ENCODE measurements at places on chromosomes 4 and X. TPM values are rescaled to one million over a fixed set of nuclear protein-coding genes. Genes with fewer than 3 reads are reported as not detected.

The SYTL4 gene
- total RNA-seq = 25.7 TPM

The VCX3B gene
- total RNA-seq = 29.7 TPM

The SORBS2 gene
- total RNA-seq = 242 TPM

DNA sequence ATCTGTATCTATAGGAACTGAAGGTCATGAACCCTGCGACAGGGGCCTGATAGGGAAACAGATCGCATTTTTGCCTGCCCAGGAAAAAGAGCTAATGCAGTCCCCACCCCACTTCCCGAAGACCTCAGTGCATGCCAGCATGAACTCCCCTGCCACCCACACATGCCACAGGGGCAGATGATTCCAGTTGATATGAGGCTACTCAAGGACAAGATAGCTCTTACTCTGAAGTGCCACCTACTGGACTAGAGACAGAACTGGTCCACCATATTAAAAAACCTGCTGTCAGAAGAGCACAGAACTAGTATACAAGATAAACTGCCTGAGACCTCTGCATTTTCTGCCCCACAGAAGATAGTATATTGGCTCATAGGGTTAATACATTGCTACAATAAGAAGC, 68.0 kb downstream of the YIPF7 start:
- no peaks in the 10 kb centered on the region for H3K36me3 ChIP-seq
- H3K4me1 ChIP-seq = no peaks in the 10 kb centered on the region
- DNase-seq = no peak
- H3K4me3 ChIP-seq = no peak overlapping the region
- no peak overlapping the region for H3K27ac ChIP-seq

DNA sequence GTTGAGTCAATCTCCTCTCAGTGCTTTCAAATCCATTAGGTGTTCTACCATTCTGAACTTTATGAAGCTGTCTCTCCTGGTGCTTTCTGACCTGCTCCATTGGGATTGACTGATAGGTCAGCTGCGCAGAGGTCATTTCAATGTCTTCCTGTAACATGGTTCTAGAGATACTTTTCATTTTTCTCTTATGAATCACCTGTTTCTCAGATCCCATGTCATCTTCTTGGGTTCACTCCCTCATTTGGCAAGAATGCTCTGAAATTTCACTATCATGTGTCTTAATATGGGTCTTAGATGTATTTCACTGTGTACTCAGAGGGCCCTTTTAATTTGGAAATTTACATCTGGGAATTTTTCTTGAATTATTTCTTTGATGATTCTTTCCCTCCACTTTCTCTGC, 13.8 kb upstream of the PGM2 start:
- no peaks in the 10 kb centered on the region for H3K4me1 ChIP-seq
- H3K27me3 ChIP-seq = no peaks in the 10 kb centered on the region

The FABP2 gene
- not detected for total RNA-seq

- no peaks in the 10 kb centered on the region for H3K4me1 ChIP-seq
- H3K36me3 ChIP-seq = no peaks in the 10 kb centered on the region
- H3K27me3 ChIP-seq = no peaks in the 10 kb centered on the region
- no peak for DNase-seq
These were observed 14.1 kb upstream of the TCEANC start for GRCh38 chrX:13638826-13639225.

The PPP1R3F gene
- total RNA-seq = 24.9 TPM

The CPLX1 gene
- total RNA-seq = 2.5 TPM

The ARHGAP6 gene
- 72.6 TPM for total RNA-seq

DNA sequence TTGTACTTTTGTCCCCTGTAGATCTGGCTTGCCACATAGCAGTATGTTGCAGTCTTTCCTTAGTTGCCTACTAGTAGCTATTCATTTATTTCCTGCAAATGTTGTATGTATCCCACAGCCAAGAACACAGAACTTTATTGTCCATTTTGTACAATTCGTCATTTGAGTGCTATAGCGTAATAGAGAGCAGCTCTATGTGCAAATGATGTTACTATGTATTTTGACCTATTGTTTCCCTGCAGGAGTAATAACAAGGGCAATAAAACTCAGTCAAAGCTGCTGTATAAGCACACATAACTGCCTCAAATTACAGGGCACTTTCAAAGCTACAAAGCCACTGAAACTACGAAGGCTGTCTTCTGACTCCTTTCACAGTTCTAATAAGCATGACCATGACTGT, 48.1 kb downstream of the NRK start:
- no peaks in the 10 kb centered on the region for H3K4me1 ChIP-seq
- no peak overlapping the region for H3K4me3 ChIP-seq
- H3K36me3 ChIP-seq = no peaks in the 10 kb centered on the region

The TMEM255A gene
- 0.18 TPM for total RNA-seq

The GALNT7 gene
- 45.5 TPM for total RNA-seq

DNA sequence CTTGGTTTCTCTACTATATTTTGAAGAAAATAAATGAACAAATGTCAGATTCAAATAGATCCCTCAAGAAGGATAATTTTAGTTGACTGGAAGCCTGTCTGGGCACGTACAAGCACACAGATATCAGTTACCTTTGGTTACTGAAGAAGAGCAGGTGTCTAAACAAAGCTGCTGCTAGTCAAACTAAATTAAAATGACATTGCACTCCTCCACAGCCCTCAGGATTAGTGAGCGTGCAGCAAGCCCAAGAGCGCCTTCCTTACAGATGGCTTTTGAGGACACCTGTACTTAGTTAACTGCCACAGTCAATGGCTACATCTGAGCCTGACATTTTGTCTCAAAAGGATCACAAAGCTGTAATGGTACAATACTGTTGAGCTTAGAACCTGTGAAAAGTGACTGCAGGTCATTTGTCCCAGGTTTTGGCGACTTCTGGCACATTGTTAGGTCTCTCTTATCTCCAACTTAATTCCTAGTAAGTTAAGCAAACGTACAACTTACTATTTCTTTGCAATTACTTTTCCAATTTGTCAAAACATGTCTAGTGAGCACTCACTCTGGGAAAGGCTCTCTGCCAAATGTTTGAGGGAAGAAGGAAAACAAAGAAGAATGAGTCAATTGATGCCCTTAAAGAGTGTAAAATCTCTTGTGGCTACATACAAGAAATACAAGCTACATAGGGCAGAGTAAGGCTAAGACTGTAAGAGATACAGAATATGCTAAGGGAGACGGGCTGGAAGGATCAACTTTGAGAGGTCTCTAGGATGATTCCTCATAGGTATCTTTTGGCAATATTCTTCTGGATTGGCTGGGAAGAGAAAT, 25.6 kb upstream of the DAPP1 start:
- no peaks in the 10 kb centered on the region for H3K27me3 ChIP-seq
- no peaks in the 10 kb centered on the region for H3K36me3 ChIP-seq
- no peaks in the 10 kb centered on the region for H3K4me1 ChIP-seq

- H3K27ac ChIP-seq = no peak overlapping the region
- DNase-seq = no peak
- H3K36me3 ChIP-seq = no peaks in the 10 kb centered on the region
- H3K4me1 ChIP-seq = no peaks in the 10 kb centered on the region
These were observed 9.2 kb downstream of the PDE6B start for GRCh38 chr4:634599-634985.

The APOO gene
- 17.3 TPM for total RNA-seq

- no peaks in the 10 kb centered on the region for H3K36me3 ChIP-seq
- no peak overlapping the region for H3K4me3 ChIP-seq
- H3K27me3 ChIP-seq = no peaks in the 10 kb centered on the region
These were observed 1381.5 kb upstream of the ADGRL3 start for GRCh38 chr4:59818656-59819055.

The TEX13D gene
- total RNA-seq = 1.9 TPM

The MTMR8 gene
- 1.8 TPM for total RNA-seq

- DNase-seq = no peak
- no peaks in the 10 kb centered on the region for H3K36me3 ChIP-seq
- no peak overlapping the region for H3K4me3 ChIP-seq
- no peaks in the 10 kb centered on the region for H3K4me1 ChIP-seq
- H3K27me3 ChIP-seq = no peaks in the 10 kb centered on the region
These were observed 78.4 kb downstream of the PWWP3B start for GRCh38 chrX:106246511-106246910.

- H3K4me1 ChIP-seq = no peaks in the 10 kb centered on the region
- no peak overlapping the region for H3K27ac ChIP-seq
- no peaks in the 10 kb centered on the region for H3K36me3 ChIP-seq
- no peaks in the 10 kb centered on the region for H3K27me3 ChIP-seq
- H3K4me3 ChIP-seq = no peak overlapping the region
These were observed 35.5 kb upstream of the SORBS2 start for GRCh38 chr4:185847352-185848097.

DNA sequence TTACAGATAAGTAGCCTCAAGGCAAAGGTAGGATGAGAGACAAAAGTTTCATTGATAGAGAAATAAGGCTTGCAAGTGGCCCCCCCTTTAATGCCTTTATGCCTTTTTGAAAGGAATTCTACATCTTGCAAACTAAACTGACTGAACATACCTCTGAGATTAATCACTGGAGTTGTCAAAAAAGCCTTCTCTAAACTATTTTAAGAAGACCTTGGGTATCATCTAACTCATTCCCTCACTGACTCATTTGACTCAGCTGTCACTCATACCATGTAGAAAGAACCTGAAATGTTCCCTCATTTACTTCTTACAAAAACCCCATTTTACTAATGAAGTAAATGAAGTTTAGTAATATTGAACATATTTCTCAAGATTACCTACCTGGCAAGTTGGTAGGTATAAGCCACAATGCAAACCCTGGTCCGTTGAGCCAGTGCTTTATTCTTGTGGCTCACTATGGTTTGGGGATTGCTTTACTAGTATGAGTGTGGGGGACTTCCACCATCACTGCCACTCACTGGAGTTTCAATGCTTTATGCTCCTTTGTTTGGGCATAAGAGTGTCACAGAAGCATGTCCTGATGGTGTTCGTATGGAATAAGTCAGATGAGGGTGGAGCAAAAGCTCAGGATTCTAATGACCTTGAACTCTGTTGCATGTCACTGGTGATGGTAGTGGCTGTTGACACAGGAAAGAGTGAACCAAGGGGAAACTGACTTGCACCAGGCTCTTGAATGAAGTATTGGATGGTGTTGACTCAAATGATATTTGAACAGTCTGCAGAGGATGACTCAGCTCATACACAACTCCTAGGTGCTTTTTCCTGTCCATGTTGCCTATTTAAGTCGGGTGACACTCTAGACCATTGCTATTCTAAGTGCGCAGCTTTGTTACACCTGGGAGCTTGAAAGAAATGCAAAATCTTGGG, 305.5 kb upstream of the EMCN start:
- no peaks in the 10 kb centered on the region for H3K27me3 ChIP-seq
- no peaks in the 10 kb centered on the region for H3K36me3 ChIP-seq
- H3K27ac ChIP-seq = no peak overlapping the region
- no peaks in the 10 kb centered on the region for H3K4me1 ChIP-seq

The HPGDS gene
- total RNA-seq = 2.1 TPM

The GPRIN3 gene
- 0.77 TPM for total RNA-seq

- no peaks in the 10 kb centered on the region for H3K36me3 ChIP-seq
- no peaks in the 10 kb centered on the region for H3K4me1 ChIP-seq
- H3K27me3 ChIP-seq = no peaks in the 10 kb centered on the region
- no peak overlapping the region for H3K27ac ChIP-seq
- no peak overlapping the region for H3K4me3 ChIP-seq
- no peak for DNase-seq
These were observed 73.3 kb downstream of the FIP1L1 start for GRCh38 chr4:53450773-53451172.

DNA sequence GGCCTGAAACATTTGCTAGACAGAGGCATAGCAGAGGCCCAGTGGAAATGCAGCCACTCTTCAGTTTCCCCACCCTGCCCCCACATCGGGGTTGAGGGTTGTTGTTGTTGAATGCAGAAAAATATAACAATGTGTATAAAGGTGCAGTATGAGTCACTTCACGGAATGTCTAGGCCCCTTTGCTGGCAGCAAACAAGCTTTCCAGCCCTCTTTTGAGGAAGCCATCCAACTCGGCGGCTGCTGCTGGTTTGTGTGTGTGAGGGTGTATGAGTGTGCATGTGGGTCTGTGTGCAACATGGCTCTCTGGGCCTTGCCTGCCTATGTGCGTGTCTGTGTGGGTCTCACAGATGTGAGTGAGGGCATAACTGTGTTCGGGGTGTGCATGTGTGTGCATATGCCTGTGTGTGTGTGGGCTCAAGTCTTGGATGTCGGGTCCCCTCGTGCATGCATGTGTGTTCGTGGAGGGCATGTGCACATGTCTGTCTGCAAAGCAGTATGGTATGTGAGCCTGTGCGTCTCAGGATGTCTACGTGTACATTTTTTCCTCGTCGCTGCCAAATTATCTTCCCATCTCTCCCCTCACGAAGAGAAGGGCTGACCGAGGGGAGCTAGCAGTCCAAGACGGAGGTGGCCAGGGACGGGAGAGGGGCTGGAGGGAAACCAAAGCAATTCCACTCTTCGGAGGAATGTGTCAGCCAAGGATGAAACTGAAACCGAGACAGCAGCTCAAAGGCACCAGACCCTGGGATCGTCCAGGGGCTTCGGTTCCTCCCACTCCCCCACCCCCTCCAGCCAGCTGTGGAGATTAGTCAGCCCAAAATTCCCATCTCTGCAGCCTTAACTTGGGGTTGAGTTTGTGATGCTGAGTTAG, 8.4 kb upstream of the ELF4 start:
- no peak overlapping the region for H3K4me3 ChIP-seq
- no peaks in the 10 kb centered on the region for H3K27me3 ChIP-seq
- H3K4me1 ChIP-seq = no peaks in the 10 kb centered on the region
- no peak overlapping the region for H3K27ac ChIP-seq

The GPR82 gene
- 0.41 TPM for total RNA-seq

DNA sequence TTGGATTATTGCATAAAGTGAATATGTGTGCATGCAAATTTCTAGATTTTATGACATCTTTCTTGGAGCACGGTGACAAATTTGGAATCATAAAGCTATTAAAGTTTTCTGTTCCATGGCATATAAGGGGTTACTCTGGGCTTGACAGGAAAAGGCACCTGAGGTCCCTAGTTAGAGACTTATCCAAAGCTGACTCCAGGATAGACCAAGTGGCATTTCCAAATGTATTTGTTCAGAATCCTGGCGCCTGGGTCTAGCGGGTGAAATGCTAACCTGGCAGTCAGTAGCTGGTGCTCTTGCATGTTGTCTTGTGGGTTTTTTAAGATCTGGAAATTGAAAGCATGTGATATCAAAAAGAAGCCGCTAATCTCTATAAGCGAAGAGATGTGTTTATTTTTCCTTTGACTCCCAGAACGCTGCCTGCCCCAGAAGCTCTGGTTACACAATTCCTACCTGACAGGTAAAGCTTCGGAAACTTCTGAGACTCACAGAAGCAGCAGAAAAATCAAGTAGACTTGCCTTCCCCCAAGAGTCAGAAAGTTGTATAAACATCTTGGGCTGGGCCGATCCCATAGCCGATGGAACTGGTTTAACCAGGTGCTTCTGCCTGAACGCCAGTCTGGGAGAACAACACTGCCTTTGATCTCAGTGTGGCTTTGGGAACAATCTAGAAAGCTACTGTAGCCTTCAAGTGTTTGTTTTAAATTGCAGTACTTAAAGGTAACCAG, 12.9 kb upstream of the ZCCHC4 start:
- peak; percentile 91 for DNase-seq
- peak overlapping the region; percentile 74 for H3K27ac ChIP-seq
- no peaks in the 10 kb centered on the region for H3K36me3 ChIP-seq
- H3K4me3 ChIP-seq = peak overlapping the region; percentile 29

The FAM47C gene
- total RNA-seq = not detected

GRCh38 chr4:165308166-165308565, 19.3 kb upstream of the MSMO1 start:
- H3K27me3 ChIP-seq = no peaks in the 10 kb centered on the region
- H3K4me3 ChIP-seq = no peak overlapping the region
- H3K27ac ChIP-seq = no peak overlapping the region
- H3K36me3 ChIP-seq = no peaks in the 10 kb centered on the region
- no peaks in the 10 kb centered on the region for H3K4me1 ChIP-seq

GRCh38 chr4:180465364-180465763, 1777.8 kb upstream of the TENM3 start:
- DNase-seq = no peak
- H3K4me3 ChIP-seq = no peak overlapping the region
- H3K4me1 ChIP-seq = no peaks in the 10 kb centered on the region
- no peaks in the 10 kb centered on the region for H3K27me3 ChIP-seq

The TGIF2LX gene
- total RNA-seq = not detected

The SAGE1 gene
- not detected for total RNA-seq

Measured in prostate gland (tissue), 2 donors.